Caco-2 (cell line): ENCODE measurements at places on chromosomes 1 and 21.

GRCh38 chr1:21624571-21625389, 44.4 kb downstream of the RAP1GAP start:
- DNase-seq: no peak

DNA sequence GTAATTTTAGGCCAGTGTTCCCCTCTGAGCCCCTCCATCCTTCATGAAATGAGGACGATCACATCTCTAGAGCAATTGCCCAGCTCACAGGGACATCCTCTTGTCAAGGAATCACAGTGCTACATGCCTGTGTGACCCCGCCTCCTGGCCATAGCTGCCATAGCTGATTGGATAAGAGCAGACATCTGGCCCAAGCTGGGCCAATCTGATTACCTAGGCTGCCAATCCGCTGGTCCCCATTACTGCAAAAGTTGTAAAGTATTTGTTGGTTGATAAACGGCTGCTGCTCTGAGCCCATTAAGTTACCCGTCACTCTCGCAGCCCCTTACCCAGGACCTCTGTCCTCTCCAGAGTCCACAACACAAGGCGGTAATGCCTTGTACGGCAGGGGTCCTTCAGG, 8.3 kb downstream of the NT5C1A start:
- no peak for DNase-seq

DNA sequence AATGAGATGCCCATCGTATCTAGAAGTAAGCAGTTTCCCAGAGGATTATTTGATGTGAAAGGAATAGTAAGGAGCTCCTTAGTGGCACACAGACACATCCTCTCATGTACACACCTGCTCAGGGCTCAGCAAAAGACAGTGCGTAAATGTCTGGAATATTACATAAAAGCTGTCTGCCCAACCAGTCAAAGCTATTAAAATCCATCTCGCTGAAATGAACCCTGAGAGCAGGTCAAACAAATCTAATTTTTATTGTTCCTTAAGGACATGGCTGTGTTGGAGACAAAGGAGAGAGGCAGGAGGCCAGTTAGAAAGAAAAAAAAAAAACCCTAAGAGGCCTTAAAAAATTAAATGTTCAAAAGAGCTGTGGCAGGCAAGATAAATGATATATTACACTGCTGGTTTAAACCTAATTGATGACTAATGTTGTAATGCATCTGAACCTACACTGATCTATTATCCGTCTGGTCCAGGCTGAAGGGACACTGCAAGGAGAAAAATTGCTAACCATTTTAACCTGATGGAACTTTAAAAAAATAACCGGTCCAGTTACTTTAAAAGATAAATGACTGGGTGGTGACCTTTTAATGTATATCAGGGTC, 58.5 kb upstream of the FGGY start:
- no peak for DNase-seq

GRCh38 chr1:221716713-221717484, 25.0 kb downstream of the DUSP10 start:
- no peak for DNase-seq

GRCh38 chr1:61572046-61572445, 152.9 kb downstream of the TM2D1 start:
- no peak for DNase-seq

- DNase-seq: no peak
These were observed 4.8 kb downstream of the OVGP1 start for GRCh38 chr1:111422546-111423391.

DNA sequence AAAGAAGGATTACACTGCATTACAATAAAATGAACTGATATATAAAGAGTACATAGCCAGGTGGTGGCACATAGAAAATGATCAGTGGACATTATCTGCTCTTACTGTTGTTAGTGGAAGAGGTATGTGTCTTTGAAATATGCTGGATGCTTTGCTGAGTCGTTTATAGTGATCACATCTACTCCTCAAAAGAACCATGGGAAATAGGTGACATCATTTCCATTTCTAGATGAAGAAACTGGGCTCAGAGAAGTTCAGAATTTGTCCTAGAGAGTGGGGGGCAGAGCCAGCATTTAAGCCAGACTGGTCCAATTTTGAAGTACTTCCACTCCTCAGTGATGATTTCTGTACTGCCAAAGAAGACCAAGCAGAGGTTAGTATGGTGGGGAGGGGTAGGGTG, 34.0 kb upstream of the BACH1 start:
- DNase-seq: no peak

DNA sequence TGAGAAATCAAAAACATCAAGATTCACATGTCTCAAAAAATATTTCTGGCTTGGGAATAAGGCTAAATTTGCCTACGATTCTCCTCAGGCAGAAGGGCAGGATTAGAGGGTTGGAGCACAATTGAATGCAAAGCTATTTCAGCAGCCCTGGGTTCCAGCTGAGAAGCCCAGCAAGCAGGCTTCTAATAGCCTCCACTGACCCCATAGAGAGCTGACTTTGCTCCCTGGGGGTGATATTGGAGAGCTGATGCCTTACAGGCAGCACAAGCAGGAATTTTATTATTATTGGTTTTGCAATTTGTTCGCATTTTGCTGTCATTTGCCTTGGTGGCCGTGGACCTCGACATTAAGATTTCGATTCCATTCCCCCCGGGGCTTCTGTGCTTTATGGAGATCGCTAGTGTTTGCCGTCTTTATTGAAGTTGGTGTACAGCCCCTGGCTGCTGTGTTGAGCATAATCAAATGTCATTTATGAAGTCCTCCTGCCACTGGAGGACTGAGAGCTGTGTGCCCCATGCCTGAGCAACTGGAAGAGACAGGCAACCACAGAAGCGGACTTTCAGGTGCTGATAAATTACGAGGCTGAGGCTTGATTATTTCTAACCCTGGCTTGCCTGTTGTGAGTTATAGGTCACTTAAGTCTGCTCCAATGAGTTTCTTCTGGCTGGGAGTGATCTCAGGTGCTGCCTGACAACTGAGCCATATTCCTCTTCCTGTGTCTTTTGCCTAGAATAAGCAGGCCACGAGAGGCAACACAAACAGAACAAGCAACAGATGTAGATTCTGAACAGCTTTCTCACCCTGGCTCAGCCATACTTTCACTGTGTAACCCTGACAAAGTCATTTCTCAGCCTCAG, 518.4 kb upstream of the CAMK1G start:
- no peak for DNase-seq

GRCh38 chr21:14734191-14734590, 188.1 kb upstream of the SAMSN1 start:
- no peak for DNase-seq

DNA sequence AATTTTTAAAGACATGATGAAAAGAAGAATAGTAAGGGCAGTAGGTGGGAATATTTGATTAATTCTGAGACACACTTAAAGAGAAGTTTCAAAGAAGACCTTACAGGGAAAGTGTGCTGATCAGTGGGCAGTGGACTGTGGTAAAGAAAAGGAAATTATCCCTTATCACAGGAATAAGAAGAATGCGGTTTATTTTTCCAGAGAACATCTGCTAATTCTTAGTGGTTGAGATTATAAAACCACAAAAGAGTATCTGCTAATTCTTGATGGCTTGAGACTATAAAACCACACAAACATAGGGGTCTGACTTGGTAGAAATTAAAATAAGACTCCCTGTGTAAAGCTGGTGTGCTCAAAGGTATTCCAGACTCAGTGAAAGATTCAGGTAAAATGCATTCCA, 60.0 kb upstream of the KCTD3 start:
- no peak for DNase-seq

DNA sequence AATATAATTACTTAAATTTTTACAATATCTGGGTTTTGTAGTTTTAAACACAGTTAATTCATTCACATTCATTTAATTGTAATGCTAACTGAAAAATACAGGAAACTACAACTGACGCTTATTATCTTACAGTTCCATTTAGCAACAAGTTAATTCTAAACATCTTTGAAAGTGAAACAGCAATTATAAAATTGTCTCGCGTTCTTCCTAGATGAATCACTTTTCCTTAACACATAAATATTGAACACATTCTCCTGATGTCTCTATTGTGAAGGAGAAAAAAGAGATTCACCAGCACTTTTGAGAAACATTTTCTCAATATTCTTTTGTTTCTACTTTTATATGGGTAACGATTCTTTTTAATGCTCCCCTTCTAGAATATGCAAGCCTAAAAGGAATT, 6.4 kb downstream of the PTGFR start:
- DNase-seq: no peak

DNA sequence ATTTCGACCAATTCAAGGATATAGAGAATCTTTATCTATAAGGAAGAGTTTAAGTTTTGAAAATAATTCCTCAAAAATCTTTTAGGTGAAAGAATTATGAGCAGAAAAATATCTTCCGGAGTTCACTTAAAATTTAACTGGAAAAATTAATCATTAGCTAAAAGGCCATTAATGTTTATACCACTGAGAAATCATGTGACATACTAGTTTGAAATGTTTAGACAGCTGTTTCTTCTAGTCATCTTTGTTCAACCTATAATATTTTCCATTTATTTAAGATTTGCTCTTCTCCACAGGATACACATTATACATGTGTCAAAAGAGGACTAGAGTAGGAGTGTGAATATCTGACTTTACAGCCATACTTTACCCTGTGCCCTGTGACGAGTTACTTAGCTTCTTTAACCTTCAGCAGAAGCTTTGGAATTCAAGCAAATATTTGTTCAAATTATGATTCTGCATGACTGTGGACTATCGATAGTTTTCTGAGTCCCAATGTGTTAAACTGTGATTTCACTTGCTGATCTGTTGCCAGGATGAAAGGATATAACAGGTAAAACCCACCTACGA, 374.8 kb downstream of the BRINP3 start:
- DNase-seq: no peak

DNA sequence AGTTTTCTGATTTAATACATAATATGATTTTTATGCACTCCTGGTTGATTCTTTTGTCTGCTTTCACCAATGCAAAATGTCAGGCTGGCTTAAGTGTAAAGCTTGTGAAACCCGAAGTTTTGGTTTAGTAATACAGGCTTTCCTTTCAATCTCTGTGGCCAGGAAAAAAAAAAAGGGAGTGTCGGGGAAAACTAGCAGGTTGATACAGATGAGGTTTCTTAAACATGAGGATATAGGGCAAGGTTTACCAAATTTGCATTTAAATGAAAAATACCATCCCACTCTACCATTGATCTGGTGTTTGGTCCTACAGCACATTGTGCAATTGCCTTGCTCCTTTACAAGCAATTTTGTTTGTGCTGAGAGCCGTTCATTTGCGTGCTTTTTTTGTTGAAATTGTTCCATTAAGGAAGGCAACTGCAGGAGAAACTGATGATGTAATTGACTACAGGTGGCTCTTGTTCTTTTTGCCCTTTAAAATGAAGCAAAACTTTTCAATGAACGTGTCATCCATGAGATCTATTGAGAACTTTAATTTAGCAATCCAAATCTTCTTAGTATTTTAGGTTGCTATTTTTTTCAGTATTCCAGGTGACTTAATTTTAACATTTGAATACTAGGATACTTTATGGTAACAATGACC, 22.7 kb downstream of the CLIC6 start:
- DNase-seq: no peak

- DNase-seq: no peak
These were observed 514 bp downstream of the AGL start for GRCh38 chr1:99850459-99851291.
